ENCODE measurements at places on chromosomes 5 and 9.

DNA sequence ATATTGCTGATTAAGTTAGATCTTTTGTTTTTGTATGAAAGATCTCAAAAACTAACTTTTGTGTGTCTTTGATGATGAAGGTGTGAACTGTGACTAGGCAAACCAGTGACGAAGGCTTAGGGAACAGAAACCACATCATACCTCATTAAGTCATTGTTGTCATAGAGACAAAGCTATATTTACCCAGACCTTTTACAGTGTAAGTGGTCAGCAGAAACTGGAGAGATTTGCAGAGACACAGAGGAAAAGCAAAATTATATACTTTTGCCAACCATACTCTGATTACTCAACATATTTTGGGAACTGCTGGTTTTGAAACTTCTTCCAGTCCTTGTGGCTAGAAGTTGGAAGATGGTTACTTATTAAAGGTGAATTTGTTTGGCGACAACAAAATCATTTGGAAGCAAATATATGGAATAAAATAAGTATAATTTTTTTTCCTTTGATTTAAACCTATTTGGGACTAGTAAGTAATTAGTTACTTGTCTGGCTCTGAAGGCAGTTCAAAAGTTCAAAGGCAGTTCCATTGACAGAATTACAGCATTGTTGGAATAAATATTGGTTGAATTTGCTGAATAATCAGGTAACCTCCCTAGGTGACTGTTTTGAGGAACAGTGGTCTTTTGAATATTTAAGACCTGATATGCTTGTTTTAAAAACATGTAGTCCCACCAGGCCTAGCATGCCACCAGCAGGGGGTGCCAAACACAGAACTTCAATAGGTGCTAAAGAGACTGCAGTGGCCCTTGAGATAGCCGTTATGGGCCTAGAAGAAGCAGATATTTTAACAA, 103.8 kb downstream of the RPS23 start:
- peak; percentile 38 for ATAC-seq

DNA sequence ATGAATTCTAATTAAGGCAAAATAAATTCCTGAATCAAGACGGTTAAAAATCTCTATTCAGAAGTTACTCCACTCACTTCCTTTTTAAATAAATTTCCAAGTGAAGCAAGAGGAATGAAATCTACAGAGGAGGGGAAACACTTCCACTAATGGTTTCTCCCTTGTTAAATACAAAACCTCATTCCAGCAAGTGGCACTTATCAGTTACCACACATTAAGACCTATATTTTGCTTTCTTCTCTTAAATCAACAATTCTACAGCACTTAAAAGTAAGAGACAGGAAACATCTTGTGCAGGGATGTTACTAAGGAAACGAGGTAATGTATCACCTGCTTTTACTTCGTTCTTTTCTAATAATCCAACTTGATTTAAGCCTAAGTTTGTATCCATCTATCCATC, 172.6 kb downstream of the RAPGEF6 start:
- no peak for ATAC-seq

DNA sequence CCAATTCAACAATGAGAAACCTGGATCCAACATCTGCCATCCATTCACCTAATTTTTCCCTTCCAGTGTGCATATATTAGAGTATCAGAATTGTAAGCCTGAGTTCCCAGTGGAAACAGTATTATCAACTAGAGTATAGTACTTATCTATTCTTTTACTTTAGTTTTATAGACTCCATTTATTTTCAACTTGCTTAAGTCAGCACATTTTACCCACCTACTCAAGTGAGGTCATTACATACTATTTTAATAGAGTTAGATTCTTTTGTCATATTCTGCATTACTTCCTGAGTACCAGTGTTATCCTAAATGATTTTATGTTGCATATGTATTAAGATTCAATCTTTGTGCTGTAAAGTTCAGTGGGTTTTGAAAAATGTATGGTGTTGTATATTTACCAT, 1393.3 kb downstream of the MAT2B start:
- ATAC-seq, result no peak

- ATAC-seq, result no peak
Observed at GRCh38 chr5:166083183-166083959, 2208.1 kb upstream of the WWC1 start.

GRCh38 chr5:169591636-169592035, 8.1 kb downstream of the SPDL1 start:
- ATAC-seq, result no peak

GRCh38 chr9:86753836-86754235, 193.5 kb downstream of the GAS1 start:
- no peak for ATAC-seq

Data from motor neuron (in vitro differentiated cells).